ENCODE measurements at places on chromosomes 7 and 10.
A peak's percentile ranks its signal among the peaks of the same experiment; 100 is the strongest.

DNA sequence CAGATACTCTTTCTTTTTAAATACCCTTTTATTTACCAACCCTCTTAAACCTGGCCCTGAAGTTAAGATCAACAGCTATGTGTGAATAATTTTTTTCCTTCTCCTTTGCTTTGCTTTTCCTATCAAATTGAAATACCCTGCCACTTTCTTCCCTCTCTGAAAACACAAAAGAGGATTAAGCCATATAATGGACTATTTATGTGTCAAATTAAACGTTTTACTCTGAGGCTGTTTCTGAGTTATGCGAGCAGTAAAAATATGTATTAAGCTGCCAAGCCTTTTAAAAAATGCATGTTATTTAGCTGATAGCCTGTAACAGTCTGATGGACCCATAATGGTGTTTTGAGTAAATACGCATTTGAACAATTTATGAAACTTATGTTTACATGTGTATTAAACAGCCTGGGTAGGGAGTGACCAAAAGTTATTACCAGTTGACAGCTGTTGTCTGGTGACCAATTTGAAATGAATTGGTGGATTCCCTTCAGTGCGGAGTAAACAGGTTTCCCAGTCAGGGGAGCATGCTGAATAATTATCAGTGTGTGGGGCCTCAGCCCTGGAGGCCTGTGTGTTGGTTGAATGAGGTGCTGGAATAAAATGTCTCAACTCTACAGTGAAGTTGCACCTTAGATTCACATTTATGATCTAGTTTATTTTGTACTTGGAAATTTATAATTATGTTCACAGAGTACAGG is 89.6 kb downstream of the AUTS2 start:
- DNase-seq: no peak

GRCh38 chr7:33781167-33781566 is 124.2 kb upstream of the BMPER start:
- no peak for DNase-seq

GRCh38 chr10:117535298-117536071 is 7.1 kb upstream of the EMX2 start:
- no peak for DNase-seq

DNA sequence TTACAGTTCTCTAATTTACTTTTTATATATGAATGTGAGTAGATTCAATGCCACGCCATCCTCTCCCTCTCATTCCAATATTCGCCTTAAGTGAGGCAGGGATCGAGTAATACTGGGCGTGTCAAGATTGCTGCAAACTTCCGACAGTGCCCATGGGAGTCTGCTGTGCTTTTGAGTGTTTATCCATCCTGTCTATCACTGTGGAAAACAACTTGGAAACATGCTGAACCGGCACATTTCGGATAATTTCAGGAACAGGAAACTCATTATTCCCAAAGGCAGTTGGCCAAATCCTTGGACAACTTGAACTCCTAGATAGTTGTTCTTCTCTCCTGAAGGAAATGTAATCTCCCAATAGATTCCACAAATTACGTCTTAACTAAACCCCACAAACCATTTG is 28.5 kb downstream of the PIP4K2A start:
- no peak for DNase-seq

GRCh38 chr7:149310113-149310836 is 48.3 kb downstream of the ZNF783 start:
- DNase-seq: peak; percentile 69

DNA sequence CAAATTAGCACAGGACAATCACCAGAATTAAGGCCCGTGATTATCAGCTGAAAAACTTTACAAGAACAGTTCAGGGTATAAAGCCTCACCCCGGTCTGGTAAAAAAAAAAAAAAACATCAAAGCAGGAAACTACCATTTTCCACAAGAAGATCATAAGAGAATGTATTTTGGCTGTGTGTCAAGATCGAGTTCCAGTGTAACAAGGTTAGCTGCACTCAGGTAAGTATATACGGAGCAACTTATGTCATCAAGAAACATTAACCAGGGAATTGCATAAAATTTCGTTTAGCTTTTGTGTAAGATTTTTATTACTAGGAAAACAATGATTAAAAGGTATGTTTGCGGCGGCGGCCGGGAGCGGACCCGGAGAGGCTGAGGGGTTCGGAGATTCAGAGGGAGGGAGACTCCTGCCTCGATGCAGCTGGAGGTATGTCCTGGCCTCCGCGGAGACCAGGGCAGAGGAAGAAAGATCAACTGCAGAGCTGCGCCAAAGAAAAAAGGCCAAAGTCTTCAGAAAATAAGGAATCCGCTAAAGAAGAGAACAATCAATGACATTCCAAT is 533.8 kb upstream of the CNTNAP2 start:
- DNase-seq: no peak

- DNase-seq: no peak
Measured at GRCh38 chr7:121521711-121522400, 125.7 kb upstream of the FAM3C start.

- DNase-seq: no peak
Measured at GRCh38 chr7:130112093-130112492, 41.8 kb downstream of the KLHDC10 start.

DNA sequence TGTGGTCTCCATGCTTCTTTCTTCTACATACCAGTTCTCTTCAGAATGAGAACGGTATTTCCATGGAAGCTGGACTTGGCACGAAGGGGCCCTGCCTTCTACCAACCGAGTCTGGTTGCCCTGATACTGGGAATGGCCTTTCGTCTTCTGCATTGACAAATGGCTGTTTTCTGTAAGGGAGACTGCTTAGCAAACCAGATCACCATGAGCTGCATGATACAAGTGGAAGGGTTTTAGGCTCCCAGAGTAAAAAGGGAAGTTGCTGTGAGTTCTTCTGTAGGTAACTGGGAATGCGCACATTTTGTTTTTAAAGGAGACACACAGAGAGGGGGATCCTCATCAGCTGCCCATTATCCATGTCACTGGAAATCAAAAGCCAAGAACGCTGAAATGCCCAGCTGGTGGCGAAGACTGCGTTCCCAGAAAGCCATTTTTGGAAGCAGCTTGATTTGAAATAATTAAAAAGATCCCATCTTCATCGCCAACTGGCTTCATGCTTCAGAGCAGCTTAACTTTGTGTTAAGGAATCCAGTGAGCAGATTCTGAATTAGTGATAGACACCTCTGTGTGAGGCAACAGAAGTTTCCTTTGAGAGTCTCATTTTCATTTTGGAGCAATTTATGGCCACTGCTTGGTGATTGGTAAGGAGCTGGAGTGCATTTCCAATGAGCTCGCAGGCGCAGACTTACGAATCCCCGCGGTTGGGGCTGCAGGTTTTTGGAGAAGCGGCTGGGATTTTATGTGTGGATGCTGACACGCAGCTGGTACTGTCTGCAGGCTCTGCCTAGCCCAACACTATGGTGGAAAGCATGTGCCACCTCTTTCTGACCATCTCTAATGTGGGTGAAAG is 672.7 kb upstream of the FOXK1 start:
- DNase-seq: no peak

GRCh38 chr10:110651044-110651958 is 7.2 kb downstream of the RBM20 start:
- DNase-seq: no peak

DNA sequence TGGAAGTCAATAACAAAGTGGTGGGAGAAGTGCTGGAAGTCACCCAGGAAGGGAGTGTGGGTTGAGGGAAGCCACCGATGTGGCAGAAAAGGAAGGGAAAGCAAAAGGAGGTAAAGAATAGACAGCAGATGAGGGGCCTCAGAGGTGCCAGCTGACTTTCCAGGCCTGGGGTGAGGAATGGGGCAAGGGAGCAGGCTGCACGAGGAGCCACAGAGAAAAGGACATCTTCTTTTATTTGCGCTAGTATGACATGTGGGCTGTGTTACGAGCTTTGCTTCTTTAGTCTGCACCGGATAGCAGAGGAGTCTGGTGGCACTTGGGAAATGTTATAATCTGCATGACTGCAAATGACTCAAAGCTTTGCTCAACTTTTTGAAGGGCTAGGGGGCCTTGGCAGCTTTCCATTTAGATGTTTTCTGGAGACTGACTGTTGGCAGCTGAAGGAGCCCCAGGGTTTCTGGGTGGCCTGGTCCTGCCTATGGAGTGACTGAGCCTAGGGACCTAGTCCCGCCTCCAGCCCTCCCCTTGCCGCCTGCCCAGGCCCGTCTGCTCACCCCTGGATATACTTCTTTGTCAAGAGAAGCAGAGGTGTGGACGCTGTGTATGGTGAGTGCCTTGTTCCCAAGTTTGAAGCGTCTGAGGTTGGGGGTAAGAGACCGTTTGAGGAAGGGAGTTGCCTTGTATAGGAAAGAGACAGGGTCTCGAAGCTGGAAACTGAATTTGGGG is 5.1 kb downstream of the PRXL2A start:
- no peak for DNase-seq

DNA sequence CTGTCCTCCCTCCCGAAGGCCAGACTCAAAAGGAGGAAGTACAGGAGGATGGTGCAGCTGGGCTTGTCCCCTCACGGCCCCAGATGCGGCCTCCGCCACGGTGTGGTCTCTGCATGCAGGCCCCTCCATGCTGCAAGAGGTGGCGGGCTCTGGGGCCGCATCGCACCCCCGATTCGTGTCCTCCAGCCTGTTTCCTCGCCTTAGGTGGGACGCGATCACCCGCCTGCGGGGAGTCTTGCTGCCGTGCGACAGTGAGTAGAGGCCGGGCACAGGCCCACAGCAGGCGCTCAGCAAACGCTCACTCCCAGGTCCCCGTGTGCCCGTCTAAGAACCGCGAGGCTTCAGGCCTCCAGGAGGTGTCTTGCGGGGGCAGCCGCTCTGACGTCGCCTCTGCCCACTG is 13.9 kb upstream of the FAM20C start:
- DNase-seq: no peak

- no peak for DNase-seq
Measured at GRCh38 chr10:109769966-109770365, 153.3 kb downstream of the XPNPEP1 start.

DNA sequence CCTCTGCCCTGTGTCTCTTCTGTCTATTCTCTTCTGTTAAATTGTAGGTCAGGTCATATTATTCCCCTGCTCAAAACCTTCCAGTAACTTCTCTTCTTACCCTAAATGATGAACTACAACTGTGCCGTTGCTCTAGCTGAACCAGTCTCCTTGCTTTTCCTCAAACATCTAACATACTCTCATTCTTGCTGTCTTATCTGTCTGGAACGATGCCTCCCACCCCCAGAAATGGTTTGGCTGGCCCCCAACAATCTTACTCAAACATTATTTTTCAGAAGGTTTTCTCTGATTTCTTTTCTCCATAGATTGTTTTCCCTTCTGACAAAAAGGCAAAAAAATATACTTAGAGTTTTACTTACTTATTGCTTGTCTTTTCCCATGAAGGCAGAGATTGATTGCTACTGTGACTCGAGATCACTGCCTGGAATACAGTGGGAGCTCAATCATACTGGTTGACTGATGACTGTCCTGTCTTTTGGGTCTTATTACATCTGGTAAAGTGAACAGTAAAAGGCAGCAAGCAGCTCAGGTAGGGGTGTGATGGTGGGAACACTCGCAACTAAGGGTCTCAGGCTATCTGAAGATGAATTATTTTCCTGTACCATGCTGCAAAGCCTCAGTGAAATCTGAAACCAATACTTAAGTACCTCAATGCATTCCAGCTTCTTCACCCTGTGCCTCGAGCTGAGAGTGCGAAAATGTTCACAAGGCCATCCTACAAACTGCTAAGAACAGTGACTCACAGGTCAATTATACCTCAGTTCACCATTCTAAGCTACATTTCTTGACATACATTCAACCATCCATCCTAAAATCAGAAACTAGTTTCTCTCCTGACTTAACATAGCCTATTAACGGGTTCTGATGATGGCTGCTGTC is 67.6 kb downstream of the DNMBP start:
- DNase-seq: no peak

GRCh38 chr10:35561715-35562114 is 43.4 kb upstream of the GJD4 start:
- DNase-seq: no peak

DNA sequence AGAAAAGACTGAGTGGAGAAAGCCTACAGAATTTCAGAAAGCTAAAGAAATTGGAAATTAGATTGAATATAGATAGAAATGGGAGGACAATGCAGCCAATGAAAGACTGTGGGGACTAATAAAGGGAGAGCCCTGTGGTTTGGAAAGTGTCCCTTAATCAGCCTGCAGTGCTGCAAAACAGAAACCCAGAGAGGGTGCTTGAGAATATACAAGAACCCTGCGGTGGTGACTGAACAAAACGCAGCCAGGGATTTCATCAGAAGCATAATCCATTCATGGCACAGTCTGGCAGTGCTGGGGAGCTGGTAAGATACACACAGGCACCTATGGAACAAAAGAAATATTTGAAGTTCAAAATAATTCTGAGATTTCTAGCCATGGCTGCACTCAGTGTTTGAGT is 19.1 kb downstream of the CEP41 start:
- DNase-seq: no peak

DNA sequence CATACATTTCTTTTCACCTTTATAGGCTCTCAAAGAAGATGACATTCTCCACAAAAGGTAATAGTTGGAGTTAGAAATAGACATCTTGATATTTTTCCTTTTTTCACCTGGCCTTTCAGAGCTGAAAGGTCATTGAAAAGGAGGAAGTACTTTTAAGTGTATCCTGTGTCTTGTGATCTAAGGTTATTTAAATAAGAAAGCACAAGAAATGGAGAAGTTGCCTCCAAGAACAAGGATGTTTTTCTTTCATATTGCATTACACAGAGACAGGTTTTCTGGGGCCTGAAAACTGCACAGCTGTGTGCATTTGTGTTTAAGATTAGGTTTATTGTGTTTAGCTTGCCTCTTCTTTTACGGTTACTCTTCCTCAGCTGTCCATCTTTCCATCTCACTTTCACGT is 103.4 kb upstream of the SEMA3D start:
- DNase-seq: peak; percentile 56
